ENCODE measurements at places on chromosomes 2 and 18.

- no peak for DNase-seq
Observed at GRCh38 chr2:241988146-241988545, 118.6 kb downstream of the RTP5 start.

DNA sequence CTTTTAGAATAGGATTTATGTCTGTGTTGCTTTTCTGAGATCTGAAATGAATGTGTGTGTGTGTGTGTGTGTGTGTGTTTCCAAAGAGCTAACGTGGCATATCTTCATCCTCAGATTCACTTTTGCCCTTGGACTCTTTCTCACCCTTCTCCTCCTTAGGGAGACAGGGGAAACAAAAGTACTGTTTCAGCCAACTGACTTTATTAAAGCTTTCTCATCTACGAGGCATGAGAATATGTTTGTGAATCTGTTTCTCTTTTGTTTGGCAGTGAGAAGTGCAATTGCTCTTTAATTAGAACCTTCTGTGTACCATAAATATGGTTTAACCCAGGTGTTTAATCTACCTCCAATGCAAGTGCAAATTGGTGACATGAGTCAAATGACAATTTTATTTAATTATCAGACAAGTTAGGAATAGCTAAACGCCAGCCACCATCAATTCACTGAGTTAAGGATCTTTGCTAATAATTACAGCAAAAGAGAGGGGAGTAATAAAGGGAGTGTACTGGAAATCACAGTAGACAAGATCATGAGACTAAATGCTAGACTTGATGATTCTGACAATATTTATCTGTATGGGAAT lies 186.4 kb upstream of the COL3A1 start:
- DNase-seq: no peak

DNA sequence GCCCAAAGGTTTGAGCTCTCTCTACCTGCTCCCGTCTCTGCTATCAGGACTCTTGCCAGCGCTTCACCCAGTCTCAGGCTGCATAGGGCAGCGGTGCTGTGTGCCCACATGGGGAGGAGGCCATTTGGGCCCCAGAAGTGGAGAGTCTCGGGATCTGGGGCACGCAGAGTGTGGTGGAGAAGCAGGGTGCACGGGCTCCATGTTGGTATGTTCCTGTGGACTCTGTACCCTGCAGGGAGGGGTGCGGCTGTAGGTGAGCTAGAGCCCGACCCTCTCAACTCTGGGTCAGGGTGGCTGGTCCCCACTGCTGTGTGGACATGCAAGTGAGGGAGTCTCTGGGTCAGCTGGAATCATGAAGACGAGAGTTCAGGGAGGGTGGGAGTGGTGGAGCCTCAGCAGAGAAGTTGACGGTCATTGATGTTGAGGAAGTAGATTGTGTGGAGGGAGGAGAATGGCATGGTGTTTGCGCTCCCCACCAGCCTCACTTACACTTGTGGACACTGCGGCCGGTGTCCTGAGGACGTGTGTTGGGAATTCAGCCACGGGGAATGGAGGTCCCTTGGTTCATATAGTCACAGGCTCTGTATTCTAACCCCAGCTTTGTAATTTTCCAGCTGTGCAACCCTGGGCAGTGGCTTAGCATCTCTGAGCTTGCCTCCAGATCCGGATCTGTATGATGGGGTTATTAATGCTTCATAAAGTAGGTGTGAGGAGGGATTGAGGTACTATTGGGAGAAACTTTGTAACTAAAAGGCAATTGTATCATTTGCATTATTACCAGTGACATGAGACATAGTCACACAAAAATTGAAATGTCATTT lies 840 bp upstream of the PSD4 start:
- DNase-seq: no peak

GRCh38 chr2:232431705-232432590 lies 24.0 kb upstream of the ALPI start:
- DNase-seq: no peak

- DNase-seq: no peak
Observed at GRCh38 chr2:41930807-41931566, 116.8 kb upstream of the PKDCC start.

- no peak for DNase-seq
Observed at GRCh38 chr2:238304116-238304515, 15.7 kb upstream of the PER2 start.

GRCh38 chr18:376311-376710 lies 108.5 kb upstream of the THOC1 start:
- no peak for DNase-seq

GRCh38 chr2:40090044-40090443 lies 311.0 kb upstream of the THUMPD2 start:
- DNase-seq: no peak

GRCh38 chr18:2331491-2331890 lies 239.8 kb downstream of the METTL4 start:
- DNase-seq: no peak

GRCh38 chr2:121182520-121182919 lies 102.5 kb downstream of the TFCP2L1 start:
- no peak for DNase-seq

DNA sequence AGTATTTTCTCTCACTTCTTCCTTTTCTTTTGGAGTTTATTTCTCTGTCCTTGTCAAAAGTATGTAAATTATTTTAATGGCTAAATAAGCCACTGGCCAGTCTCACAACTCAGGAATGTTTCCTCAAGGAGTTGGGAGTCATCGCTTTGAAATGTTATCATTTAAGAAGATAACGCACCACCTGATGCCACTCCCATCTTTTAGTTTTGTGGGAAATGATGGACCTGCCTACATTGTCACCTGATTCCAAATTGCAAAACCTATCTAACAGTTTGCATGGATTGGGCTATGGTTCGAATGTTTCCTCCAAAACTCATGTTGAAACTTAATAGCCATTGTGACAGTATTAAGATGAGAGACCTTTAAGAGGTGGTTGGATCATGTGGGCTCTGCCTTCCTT lies 32.4 kb upstream of the PPM1B start:
- no peak for DNase-seq

GRCh38 chr2:189337656-189338055 lies 103.6 kb upstream of the WDR75 start:
- DNase-seq: no peak

- no peak for DNase-seq
Observed at GRCh38 chr2:82089518-82089917, 1785.0 kb upstream of the LRRTM1 start.

GRCh38 chr2:135056790-135057189 lies 4.7 kb downstream of the RAB3GAP1 start:
- no peak for DNase-seq

DNA sequence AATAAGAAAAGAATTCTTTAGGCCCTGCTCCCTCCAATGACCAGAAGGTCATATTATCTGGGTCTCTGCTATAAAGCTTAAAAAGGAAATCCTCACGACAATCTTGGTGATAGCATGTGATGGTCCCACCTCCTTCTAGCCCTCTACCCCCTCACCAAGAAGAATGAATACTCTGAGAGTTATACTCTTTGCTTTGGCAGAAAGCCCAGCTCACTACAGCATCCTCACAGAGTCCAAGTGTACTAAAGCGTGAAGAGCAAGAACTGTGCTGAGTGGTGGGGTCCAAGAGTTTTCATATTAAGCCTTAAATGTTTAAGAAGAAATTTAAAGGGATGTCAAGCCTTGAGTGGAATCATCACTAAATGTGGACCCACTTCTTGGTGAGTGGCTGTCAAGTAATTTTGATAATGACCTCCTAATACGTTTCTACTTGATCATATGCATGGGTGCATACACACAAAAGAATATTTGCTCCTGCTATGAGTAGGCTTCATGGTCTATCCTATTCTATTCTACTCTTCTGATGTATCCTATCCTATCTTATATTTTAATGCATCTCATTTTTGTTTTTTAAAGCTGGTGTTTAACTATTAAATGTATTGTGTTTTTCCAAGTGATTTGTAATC lies 16.5 kb upstream of the SERPINB7 start:
- no peak for DNase-seq

DNA sequence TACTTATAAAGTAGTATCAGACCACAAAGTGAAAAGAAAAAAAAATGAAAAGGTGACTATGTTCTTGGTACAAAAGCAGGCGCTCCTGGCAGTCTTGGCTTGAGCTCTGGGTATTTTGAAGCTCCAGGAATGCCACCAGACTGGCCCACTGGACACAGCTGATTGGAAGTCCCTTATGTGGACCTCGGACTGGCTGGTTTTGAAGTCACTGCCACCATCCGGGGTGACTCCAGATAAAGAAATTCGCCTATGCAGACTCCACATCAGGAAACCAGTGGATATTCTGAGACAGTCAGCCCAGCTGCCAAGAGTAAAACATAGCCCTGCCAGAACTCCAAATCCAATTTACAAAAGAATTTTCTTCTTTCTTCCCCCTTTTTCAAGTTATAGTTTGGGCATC lies 28.0 kb downstream of the ACKR3 start:
- DNase-seq: no peak

DNA sequence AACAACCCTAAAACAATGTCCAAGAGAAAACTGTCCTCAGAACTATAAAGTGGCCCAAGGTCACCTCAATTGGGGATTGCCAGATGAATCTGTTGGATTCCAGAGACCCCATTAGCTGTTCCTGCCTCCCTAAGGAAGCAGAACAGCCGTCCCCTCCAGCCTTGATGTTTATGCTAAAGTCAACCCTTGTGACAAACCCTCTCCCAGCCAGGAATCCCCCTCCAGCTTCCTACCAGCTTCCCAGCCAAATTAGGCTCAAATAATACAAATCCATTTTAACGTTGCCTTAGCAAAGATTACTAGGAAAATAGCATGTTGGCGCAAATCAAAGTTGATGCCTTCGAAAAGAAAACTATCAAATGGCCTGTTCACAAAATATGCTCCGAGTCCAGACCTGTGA lies 105.7 kb upstream of the DAPL1 start:
- no peak for DNase-seq

GRCh38 chr2:160592993-160593392 lies 99.4 kb upstream of the RBMS1 start:
- DNase-seq: no peak

GRCh38 chr2:80291656-80292055 lies 12.9 kb downstream of the LRRTM1 start:
- no peak for DNase-seq

GRCh38 chr2:133090358-133090757 lies 420.4 kb upstream of the LYPD1 start:
- no peak for DNase-seq

DNA sequence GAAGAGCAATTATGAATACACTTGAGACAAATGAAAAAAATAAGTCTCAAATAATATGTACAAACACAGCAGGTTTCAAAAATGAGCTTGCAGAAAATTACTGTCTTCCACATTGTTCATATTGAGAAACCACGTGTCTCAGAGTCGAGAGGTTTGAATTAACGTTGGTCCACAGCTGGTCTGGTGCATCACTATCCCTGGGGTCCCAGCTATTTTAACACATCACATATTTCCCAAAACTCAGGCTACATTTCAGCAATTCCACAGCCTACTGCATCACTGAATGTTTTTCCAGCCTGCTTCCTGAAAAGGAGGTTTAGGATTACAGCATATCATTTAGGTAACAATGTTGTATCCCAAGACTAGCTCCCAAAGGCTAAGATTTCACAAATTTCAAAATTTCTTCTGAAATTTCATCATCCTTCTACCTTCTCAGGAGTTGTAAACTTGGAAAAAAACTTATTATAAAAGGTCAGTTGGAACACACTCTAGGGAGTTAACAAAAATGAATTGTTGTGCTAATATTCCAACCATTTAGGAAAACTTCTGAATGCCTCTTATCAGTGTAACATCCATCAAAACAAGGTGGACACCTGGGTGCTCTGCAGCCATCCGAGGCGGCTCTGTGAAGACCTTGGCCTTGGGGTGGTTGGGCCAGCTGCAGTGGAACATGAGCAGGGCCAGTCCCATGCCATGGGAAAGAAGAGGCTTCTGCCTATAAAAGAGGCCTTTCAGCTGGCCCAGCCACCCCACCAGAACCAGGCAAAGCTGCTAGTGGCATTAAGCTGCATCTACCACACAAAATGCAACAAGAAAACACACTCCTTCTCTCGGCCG lies 198.1 kb upstream of the RBBP8 start:
- no peak for DNase-seq

DNA sequence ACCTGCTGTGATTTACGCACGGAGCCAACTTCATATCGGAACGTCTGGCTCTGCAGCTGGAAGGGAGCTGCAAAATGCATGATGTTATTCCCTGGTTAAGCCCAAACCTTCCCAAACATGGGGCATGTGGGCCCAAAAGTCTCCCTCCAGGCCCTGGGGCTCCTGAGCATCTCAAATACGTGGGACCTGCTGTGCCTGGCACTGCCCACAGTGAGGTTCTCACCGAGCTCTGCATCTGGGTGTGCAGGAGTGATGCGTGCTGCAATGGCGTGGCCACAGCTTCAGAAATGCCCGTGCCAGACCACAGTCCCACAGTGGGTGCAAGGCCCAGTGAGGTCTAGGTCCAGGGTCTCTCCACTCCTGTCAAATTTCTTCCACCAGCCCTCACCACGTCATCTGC lies 503.3 kb downstream of the EIPR1 start:
- no peak for DNase-seq

GRCh38 chr18:3451989-3452749 lies 2.2 kb downstream of the TGIF1 start:
- DNase-seq: no peak

GRCh38 chr2:204650611-204651010 lies 105.3 kb downstream of the PARD3B start:
- DNase-seq: no peak

- DNase-seq: no peak
Observed at GRCh38 chr2:75100801-75101151, 98.5 kb downstream of the TACR1 start.

DNA sequence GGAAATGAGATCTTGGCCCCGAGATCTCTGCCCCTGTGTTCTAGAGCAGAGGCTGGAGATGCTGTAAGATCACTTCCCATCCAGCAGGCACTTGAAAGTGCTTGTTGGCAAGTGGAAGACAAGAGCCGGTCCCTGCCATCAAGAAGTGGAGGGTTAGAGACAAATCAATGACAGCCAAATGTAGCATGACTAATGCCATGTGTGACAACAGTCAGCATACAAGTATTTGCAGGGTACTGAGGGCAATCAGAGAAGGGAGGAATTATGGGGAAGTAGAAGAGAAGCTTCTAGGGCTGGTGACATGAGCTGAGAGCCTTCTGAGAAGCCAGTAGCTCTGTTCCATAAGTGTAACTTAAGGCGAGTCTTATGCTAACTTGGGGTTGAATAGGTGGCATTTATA lies 58.6 kb downstream of the TMEM17 start:
- DNase-seq: no peak

- no peak for DNase-seq
Observed at GRCh38 chr2:218310853-218311540, 18.7 kb upstream of the TMBIM1 start.

DNA sequence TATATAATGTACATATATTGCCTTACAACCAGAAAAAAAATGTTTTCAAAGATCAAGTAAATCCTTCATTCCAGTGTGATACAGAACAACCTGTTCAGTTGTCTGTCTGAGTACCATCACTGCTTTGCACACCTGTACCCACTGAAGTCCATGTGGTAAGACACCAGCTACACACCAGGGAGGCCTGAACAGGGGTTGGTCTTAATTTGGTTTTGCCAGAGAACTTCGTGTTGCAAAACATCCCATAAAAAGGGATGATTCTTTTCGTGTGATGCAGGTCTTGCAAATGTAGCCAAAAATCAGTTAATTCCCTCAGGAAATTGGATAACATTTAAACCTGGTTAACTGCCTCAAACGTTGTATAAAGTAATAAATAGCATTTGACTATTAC lies 73.7 kb upstream of the SLC1A4 start:
- no peak for DNase-seq

GRCh38 chr18:47780011-47780725 lies 150.3 kb downstream of the SMAD2 start:
- DNase-seq: no peak

GRCh38 chr2:41579806-41580205 lies 468.0 kb upstream of the PKDCC start:
- DNase-seq: no peak

GRCh38 chr2:147549054-147549453 lies 295.8 kb upstream of the ACVR2A start:
- DNase-seq: no peak

- DNase-seq: no peak
Observed at GRCh38 chr2:143629340-143629739, 500.1 kb downstream of the ARHGAP15 start.
